ENCODE measurements at places on chromosomes 3 and 15. TPM values are rescaled to one million over a fixed set of nuclear protein-coding genes. Genes with fewer than 3 reads are reported as not detected.

- DNase-seq = no peak
Observed at GRCh38 chr3:66443118-66443803, 57.6 kb downstream of the LRIG1 start.

DNA sequence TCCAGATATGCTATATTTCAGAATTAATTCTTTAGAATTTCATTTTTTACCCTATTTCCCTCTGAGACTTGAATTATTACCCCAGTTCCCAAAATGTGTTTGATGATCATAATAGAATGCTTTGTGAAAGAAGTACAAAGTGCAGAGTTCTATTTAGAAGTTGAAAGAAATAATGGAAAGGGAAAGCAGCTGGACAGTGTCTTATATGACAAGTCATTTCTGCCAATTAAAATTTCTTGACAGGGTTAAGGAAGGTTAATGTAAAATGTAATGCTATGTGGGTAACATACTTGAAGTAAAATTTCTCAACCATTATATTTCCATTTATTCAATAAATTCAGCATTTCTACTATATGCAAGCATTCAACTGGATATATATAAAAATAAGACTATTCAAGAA is 33.1 kb downstream of the FGF7 start:
- DNase-seq = no peak

DNA sequence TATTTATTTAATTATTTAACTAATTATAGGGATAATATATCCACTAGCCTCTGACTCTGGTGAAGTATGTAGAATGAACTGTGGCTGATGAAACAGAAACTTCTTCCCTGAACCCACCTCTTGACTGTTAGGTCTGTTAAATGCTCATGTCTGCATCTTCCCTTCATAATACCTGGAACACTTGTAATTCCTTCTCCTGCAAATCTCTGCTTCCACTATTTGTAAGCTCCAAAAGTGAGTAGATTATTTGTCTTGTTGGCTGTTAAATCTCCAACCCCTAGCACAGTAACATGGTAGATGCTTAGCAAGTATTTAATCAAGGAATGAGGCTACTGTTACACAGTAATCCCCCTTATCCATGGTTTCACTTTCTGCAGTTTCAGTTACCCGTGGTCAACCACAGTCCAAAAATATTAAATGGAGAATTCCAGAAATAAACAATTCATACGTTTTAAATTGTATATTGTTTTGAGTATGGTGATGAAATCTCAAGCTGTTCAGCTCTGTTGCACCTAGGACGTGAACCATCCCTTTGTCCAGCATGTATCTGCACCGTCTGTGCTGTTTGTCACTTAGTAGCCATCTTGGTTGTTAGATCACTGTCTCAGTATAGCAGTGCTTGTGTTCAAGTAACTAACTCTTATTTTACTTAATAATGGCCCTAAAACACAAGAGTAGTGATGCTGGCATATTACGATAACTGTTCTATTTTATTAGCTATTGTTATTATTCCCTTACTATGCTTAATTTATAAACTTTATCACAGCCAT is 5.7 kb downstream of the TTBK2 start:
- no peak for DNase-seq

DNA sequence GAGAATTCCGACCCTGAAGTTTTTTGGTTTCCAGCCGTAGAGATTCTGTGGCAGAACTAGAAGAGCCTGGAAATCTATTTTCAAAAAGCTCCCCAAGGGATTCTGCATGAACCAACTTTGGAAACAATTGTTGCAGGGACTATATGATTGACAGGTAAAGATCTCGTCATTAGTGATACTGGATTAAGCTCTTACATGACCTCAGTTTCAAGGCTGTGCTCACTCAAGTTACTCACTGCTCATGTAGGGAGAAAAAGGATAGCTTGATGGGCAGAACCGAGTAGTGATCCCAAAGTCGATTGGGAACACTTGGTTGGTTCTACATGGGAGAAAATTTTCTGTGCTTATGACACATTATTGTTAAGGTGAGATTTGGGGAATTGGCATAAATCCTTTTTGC is 142.3 kb upstream of the RASGRP1 start:
- DNase-seq = no peak

- DNase-seq = no peak
Observed at GRCh38 chr3:2154621-2155020, 56.0 kb downstream of the CNTN4 start.

- DNase-seq = no peak
Observed at GRCh38 chr15:88624971-88625490, 3.9 kb downstream of the AEN start.

The CADM2 gene
- 17.7 TPM for total RNA-seq

The PP2D1 gene
- total RNA-seq = not detected

The CCDC39 gene
- total RNA-seq = not detected
